ENCODE measurements at places on chromosomes 6 and 20. TPM values are rescaled to one million over a fixed set of nuclear protein-coding genes. Genes with fewer than 3 reads are reported as not detected.

DNA sequence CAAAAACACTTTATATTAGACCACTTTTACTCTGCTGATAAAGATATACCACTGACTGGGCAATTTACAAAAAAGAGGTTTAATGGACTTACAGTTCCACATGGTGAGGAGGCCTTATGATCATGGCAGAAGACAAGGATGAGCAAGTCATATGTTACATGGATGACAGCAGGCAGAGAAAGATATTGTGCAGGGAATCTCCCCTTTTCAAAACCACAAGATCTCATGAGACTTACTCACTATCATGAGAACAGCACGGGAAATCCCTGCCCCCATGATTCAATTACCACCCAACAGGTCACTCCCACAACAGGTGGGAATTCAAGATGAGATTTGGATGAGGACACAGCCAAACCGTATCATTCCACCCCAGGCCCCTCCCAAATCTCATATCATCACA, 1383.8 kb upstream of the MAP3K7 start:
- no peak for DNase-seq

- no peak for DNase-seq
These were observed 145.2 kb upstream of the HEY2 start for GRCh38 chr6:125604257-125604656.

GRCh38 chr6:82381278-82381677, 17.7 kb downstream of the TPBG start:
- no peak for DNase-seq

DNA sequence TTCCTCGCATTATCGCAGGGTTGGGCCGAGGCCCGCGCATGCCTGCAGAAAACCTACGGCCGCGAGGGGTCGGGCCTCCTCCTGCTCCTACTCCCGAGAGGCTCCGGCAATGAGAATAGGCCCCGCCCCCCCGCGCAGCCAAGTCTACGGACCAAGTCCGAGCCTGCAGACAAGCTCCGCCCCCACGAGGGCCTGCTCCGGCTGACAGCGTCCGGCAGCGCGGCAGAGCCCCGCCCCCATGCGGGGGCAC, 3.1 kb upstream of the GPSM3 start:
- peak; percentile 100 for DNase-seq

GRCh38 chr6:44115866-44116265, 11.4 kb downstream of the MRPL14 start:
- no peak for DNase-seq

DNA sequence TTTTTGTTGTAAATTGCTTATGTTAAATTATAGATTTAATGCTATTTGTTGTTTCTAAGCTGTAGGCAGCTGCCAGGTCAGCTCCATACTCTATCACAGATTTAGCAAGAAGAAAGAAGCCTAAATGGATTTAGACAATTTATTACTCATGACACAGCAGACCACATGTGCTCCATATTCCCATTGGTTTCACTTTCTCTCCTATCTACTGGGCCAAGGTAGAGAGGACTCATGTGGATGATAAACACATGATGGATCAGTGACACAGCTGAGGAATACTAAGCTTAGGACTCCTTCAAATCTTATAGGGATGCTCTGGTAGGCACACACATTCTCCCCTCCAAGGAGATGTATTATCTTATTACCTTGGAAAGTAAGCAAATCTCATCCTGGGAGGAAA, 553.0 kb upstream of the ADGRB3 start:
- no peak for DNase-seq

DNA sequence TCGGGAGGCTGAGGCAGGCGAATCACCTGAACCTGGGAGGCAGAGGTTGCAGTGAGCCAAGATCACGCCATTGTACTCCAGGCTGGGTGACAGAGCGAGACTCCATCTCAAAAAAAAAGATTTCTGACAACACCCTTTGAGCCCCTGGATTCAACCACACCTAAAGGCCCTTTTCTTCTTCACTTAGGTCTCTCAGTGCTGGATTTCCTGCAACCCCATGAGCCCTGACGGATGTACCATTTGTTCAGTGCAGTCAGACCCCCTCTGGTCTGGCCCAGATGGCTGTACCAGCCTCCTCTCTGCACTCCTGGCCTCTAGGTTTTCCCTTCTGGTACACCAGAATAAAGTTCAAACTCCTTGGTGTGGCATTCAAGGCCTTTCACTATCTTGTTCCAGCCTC, 9.1 kb upstream of the NOL4L start:
- DNase-seq: no peak

- no peak for DNase-seq
These were observed 106.6 kb downstream of the TRIM27 start for GRCh38 chr6:28816909-28817807.

DNA sequence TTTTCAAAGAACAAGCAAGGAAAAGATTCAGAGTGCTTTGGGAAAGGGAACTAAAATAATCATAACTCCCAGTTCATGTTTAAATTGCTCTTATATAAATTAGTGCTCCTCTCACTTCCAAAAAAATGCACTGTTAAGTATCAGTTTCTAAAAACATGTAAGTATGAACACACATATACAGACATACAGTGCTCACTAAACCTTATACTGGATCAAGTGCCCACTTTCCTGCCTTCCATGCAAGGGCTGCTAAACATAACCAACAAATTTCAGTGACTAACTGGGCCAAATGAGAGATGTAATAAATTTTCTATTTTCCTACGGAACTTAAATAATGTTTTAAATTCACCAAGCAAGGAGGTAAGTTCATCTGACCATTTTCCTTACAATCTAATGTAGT, 6.4 kb downstream of the TFAP2A start:
- DNase-seq: no peak

DNA sequence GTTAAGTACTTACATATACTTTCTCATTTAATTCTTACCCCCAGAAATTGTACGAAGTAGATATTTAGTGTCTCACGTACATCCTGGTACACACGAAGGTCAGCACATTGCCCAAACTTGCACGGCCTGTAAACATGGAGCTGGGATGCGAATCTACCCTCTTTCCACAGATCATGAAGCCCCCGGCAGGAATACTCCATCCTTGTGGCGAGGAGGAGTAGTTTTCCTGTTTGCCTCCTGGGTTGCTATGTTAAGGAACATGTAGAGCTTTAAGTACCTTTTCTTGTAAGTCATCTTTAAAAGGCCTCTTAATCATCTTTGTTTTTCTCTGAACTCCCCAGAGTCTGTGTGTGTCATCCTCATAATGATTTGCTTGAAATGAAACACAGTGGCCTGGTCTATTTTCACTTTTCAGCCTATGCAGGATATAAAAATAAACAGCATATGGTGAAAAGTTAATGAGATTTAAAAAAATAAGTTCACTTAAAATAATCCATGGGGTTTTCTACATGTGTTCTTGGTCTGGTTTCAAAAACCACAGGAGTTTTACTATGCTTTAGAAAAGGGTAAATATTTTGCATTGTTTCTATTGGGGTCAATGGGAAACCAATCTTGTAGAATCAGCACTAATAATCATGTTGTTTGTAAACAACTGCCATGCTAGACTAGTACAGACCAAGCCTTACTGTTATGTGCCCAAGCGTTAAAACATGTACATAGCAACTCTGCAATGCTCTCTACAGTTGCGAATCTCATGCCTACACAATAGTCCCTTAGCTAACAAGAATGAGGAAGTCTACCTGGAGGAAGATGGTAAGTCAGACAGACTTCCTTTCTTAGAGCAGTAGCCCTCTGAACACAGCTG, 9.3 kb upstream of the ARID1B start:
- DNase-seq: no peak

- peak; percentile 88 for DNase-seq
These were observed 1.1 kb downstream of the SPTLC3 start for GRCh38 chr20:13009682-13010406.

GRCh38 chr20:18390201-18390600, 76.6 kb downstream of the DZANK1 start:
- no peak for DNase-seq

- DNase-seq: no peak
These were observed 24.5 kb downstream of the KIF3B start for GRCh38 chr20:32301719-32302506.

DNA sequence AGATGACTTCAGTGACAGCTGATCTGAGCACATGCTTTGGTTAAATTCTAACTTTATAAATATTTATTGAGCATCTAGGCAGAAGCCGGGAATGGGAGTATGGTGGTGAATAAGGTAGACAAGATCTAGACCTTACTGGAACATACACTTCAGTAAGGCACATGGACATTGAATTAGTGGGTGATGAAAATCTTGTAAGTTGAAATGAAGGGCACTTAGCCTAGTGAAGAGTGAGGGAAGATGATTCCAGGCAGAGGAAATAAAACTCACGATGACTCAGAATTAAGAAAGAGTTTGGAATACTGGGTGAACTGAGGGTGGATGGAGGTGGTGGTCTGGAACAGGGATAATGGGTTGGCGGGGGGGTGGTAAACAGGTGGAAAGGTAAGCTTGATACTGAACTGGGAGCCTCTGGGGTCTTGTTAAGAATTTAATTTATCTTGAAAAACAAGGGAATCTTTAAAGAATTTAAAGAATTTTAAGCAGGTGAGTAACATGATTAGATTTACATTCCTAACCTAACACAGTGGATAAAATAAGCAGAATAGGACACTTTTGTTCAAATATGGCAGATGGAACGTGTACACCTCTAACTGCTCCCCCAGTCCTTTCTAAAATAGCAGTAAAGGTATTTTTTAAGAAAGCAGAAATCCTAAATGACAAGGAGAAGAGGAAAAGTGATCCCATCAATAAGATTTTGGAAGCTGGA, 75.2 kb upstream of the ARHGAP18 start:
- DNase-seq: no peak

- no peak for DNase-seq
These were observed 19.2 kb downstream of the RNF182 start for GRCh38 chr6:13943943-13944342.

DNA sequence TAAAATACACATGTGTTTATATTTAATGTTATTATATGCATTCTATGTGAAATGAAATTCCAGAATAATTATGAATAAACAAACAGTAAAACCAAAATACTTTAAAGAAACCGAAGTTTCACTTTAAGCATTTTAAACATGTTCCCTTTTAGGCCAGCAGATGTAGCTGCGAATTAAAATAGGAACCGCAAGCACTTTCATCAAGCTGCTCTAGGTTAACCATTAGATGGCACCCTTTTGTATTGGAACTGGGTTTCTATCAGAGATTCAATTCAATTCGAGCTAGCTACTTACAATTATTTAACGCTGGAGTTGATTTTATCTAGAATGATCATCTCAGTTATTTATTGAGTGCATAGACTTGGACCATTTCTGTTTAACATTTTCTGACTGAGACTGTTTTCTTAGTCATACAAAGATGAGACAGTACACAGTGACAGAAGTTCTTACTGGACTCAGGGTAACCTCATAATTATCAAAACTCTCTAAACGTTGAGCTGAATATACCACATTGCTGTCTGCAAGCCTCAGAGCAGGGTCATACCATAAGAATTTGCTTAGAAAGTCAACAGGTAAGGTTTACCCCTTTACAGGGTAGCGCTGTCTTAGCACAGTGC, 8.5 kb downstream of the TMEM242 start:
- DNase-seq: no peak

DNA sequence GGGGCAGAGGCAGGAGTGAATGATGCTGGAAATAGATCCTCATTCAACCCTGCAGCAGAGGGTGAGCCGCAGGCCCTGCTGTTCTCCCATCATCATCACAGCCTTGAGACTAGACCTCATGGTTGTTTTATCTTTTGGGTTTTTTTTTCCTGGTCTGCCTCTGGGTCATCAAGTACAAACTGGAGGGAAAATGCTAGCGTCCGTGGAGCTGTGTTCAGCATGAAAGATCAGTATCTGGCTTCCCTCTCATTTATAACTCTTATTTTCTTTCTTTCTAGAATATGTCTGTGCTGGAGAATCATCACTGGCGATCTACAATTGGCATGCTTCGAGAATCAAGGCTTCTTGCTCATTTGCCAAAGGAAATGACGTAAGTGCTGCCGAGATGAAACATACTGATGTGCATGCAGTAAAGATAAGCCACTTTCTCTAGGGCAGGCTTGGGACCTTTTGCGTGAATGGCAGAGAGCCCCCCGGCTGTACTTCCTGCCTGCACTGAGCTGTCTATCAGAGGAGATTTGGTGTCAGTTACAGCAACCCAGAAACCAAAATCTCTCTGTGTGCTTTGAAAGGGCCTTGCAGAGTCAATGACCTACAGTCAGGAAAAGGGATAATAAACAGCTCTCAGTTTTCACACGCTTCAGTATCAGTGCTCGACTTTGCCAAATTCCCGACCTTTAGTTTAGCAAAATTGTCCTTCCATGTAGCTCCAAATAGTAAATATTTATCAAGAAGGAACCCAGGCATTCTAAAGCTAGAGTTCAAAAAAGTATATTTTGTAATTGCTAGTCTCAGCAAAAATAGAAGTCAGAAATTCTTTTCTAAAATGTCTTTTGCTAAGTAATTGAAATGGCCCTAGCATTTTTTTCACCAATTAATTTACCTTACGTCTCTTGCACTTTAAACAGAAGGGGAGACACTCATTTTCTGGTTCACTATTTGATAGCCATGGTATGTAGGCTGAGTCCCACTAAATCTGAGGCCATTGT, 76.3 kb downstream of the MTFR2 start:
- no peak for DNase-seq

- no peak for DNase-seq
These were observed 100.1 kb downstream of the SMLR1 start for GRCh38 chr6:130927305-130927704.

The CLPSL2 gene
- total RNA-seq: not detected

The EDN1 gene
- 6.3 TPM for total RNA-seq

The PPP1R16B gene
- 1.9 TPM for total RNA-seq

The CYP39A1 gene
- total RNA-seq: 10.8 TPM

The VIP gene
- total RNA-seq: 0.79 TPM

The FAM209B gene
- not detected for total RNA-seq

The C4A gene
- total RNA-seq: 5.8 TPM
